ENCODE measurements at places on chromosomes 6 and 20.

DNA sequence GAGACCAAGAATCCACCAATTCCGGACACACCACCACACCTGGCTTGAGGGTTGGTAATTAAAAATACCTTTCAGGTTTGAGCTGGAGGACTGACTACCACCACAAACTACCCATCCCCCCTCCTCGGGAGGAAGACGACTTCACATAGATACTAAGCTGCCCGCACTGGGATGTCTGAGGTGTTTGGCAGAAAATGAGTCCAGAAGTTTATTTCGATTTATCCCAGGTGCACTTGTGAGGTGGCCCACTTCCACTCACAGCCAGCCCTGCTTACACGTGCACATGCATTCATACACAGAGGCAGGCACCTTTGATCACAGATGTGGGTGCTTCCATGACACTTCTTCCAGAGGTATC lies 187.1 kb downstream of the ID4 start:
- no peak for DNase-seq

DNA sequence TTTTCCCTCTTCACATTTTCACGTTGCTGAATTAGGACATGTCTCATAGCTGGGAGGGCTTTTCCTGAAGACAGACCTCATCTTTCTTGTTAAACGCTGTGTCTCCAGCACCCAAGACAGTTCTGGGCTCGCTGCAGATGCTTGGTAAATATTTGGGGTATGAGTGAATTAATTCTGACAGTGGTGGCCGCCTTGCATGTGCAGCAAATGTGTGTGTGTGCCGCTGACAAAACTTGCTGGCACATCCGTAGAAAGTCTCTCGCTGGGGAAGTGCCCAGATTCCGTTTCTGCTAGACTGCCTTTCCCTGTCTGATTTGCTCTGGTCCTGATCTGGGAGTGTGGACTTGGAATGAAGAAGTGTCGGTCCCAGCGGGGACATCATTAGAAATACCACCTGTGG lies 48.2 kb upstream of the ZNFX1 start:
- no peak for DNase-seq

DNA sequence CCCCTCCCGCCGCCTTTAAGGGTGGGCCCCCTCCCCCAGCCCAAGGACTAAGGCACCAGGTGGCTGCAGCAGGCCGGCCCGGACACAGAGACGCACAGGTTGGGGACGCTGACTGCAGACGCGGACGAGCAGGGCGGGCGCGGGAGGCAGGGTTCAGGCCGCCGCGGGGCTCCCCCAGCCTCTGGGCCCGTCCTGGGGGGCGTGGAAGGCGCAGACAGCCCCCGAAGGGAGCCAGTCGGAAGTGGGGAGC lies 9.3 kb downstream of the DUSP15 start:
- DNase-seq = no peak

DNA sequence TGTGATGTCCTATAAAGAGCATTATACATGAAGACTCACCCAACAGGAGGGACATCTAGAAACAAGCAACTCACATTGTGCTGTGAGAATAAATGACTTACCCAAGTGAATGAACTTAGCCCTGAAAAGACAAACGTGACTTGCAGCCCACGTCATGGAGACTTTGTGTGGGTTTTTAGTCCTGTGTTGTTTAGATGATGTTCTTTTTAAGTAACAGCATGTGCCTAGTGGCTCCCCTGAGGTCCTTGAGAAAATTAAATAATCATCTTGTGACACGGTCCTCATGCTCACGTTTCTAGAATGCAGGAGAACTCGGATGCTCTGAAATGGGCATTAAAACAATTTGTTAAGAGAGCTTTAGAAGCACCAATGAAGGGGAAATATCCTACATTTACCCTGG lies 165.1 kb downstream of the SASH1 start:
- no peak for DNase-seq

DNA sequence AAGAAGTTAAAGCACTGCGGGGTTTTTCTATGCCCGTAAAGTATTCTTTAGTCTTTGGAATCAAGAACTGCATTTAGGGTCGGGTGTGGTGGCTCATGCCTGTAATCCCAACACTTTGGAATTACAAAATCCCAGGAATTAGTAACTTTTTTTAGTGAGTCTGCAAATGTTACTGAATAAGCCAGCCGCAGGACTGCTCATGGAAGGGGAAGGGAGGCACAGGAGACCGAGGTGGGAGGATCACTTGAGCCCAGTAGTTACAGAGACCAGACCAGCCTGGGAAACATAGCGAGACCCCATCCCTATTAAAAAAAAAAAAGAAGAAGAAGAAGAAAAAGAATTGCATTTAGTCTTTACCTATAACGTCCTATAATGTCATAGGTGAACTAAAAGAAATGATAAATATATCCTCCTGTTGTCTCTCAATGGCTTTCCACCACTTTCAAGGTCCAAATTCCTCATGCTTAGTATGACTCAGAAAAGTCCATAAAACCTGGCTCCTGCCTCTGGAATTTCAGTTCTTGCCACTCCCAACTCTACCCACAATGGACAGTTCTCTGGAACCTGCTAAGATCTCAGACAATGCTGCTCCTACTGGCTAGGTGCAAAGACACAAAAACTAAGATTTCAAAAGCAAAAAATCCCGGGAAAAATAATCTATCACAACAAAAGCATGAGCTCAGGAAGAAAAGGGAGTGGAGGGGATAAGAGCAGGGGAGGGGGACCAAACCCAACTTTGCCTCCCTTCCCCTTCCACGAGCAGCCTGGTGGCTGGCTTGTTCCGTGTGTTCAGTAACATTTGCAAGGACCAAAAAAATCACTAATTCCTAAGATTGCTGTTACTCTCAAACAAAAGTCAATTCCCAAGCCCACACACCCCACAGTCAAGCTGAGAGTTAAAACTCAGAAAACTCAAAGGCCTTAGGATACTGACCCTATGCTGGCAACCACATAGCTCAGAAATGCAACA lies 39.0 kb downstream of the B4GALT5 start:
- DNase-seq = peak; percentile 25

- DNase-seq = no peak
Observed at GRCh38 chr6:122472022-122472340, 374 bp upstream of the SERINC1 start.

GRCh38 chr20:49446808-49447207 lies 35.7 kb downstream of the KCNB1 start:
- DNase-seq = no peak

- DNase-seq = no peak
Observed at GRCh38 chr6:13425270-13425873, 62.0 kb downstream of the GFOD1 start.

- no peak for DNase-seq
Observed at GRCh38 chr6:118656847-118657451, 5.6 kb upstream of the CEP85L start.

DNA sequence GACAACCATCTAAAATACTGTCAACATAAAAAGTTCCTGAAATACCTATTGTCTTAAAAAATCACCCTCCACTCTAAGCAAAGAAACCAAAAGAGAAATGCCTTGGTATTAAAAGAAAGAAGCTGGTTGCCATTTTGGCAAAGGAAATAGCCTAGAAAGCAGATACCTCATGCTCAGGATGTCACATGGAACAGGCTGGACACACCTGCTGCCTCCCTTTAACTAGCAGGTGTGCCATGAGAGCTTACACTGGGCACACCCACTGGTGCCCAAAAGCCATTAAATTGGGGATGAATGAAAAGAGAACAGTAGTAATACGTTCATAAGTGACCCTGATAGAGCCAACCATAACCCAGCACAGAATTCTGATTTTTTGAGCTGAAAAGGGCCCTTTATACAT lies 1.5 kb downstream of the SLC23A2 start:
- no peak for DNase-seq

- no peak for DNase-seq
Observed at GRCh38 chr20:50003253-50003656, 20.5 kb downstream of the SNAI1 start.

DNA sequence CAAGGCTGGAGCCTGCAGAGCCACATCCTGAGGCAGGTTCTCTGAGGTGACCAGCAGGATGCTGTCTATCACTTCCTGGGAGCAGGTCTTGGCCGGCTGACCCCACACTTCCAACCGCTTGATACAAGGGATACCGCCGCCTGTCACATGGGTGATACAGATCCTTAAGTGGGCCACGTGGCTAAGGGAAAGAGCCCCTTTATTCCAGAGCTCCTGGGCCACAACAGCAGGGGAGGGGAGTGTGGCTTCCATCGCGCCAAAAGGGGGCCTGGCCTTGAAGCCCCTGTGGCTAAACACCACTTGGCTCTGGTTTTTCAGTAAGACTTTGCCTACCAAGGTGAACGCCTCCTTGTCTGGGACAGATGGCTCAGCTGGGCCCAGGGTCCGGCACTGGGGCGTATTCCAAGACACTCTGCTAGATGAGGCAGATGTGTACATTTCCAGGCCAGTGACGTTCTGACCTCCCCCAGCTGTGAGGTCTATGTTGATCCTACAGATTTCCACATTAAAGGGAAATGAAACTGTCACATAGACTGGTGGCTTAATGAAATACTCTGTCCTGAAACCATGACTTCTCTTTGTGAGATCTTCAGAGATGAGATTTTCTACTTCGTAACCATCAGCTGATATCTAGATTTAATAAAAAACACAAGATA lies 37.6 kb upstream of the AVP start:
- DNase-seq = no peak

GRCh38 chr6:88459189-88459588 lies 293.0 kb upstream of the CNR1 start:
- no peak for DNase-seq

DNA sequence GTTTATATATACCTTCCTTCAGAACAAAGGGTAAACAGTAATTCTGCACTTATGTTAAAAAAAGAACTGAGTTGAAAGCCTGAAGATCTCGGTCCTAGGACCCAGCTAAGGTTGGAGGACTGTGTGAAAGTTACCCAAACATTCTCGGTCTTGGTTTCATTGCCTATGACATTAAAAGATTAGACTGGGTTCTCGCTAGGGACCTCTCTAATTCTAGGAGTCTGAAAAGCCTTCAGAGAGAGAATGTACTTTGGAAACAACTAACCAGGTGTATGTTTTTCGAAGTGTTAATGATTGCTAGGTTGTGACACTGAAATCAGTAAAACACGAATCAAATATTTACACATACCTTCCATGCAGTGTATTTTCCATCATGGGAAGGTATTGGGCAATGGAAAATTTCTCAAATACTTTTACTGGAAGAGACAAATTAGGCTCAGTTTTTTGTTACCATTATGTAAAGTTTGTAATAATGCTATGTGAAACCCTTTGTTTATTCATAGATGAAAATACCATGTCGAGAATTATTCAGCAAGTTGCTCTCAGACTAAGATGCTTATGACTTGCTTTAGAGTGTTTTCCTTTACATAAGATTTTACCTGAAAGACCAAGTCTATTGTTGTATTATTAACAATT lies 113.7 kb upstream of the LOC128125822 start:
- no peak for DNase-seq

GRCh38 chr20:64196847-64197306 lies 32.6 kb downstream of the MYT1 start:
- DNase-seq = no peak

GRCh38 chr6:143441680-143442545 lies 8.6 kb downstream of the ADAT2 start:
- no peak for DNase-seq

DNA sequence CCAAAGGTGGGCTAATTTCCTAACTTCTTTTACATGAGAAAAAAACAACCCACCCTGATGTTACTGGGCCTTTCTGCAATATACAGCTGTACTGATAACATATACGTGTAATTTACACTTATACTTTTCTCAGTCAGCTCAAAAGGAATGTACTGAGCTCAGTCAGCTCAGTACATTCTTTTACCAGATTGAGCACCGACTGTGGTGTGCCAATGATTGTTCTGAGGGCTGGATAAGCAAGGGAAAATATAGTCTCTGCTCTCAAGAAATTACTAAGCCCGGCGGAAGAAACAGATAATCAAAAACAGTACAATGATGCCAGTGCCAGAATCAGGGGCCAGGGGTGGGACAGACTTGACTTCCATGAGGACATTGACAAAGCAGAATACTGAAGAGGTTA lies 10.0 kb upstream of the BLOC1S5 start:
- no peak for DNase-seq

- DNase-seq = no peak
Observed at GRCh38 chr20:14744723-14745122, 407.3 kb upstream of the FLRT3 start.

- DNase-seq = no peak
Observed at GRCh38 chr20:63417097-63417737, 55.2 kb downstream of the KCNQ2 start.

GRCh38 chr6:31720196-31720770 lies 1.3 kb downstream of the LY6G6C start:
- no peak for DNase-seq

- no peak for DNase-seq
Observed at GRCh38 chr6:78947529-78947928, 80.2 kb downstream of the IRAK1BP1 start.

DNA sequence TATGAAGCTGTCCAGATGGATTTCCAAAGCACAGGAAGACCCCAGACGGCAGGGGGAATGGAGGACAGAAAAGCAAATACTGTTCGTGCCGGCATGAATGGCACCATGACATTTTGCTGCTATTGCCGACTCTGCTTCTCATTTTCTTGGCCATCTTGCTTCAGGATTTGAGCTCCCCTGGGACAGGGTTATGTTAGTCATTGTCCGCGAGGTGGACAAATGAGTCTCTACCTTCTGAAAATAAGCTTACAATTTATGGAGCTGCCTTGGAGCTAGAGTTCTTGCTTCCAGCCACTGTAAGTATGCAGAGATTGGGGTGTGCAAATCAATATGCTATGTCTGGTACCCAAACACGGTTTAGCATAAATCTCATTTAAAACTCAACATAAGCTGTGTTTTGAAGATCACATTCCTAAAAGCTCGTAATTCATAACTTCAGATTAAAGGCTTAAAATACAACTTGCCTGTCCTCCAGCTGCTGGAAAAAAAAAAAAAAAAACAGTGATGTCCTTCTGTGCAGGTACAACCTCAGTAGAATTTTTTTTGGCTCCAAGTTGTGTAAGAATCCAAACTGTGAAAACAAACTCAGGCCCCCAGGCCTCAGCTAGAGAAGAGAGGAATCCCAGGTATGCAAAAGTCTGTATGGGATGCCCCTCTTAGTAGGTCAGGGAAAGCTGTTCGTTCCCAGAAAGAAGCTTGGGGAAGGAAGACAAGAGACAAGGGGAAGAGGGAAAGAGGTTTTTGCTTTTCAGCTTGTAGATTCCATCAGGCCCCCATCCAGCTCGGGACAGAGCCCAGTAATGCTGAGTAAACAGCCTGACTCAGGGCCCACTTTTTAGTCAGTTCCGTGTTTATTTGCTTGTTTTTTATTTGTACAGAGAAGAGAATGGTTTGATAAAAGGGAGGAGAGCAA lies 184.2 kb upstream of the FOXA2 start:
- DNase-seq = no peak

- no peak for DNase-seq
Observed at GRCh38 chr20:49415005-49415667, 67.3 kb downstream of the KCNB1 start.

DNA sequence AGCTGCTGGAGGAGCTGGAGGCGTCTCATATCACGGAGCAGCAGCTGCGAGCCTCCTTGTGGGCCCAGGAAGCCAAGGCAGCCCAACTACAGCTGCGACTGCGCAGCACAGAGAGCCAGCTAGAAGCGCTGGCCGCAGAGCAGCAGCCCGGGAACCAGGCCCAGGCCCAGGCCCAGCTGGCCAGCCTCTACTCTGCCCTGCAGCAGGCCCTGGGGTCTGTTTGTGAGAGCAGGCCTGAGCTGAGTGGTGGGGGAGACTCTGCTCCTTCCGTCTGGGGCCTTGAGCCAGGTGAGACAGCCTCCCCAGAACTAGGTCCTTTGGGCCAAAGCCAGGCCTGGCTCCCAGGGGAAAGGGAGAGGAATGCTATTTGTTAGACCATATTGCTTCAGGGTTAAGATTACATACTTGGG lies 31.7 kb downstream of the C20orf173 start:
- DNase-seq = no peak

- no peak for DNase-seq
Observed at GRCh38 chr20:4904127-4904860, 97.0 kb downstream of the SLC23A2 start.
